Aorta (tissue), 5 donors: ENCODE measurements at places on chromosomes 4 and X.

- DNase-seq, result no peak
These were observed 165.3 kb upstream of the FAM241A start for GRCh38 chr4:111979921-111980320.

GRCh38 chr4:26015133-26015651 lies 101.2 kb downstream of the SMIM20 start:
- peak; percentile 94 for DNase-seq

GRCh38 chrX:50471390-50471789 lies 765 bp upstream of the DGKK start:
- no peak for DNase-seq

DNA sequence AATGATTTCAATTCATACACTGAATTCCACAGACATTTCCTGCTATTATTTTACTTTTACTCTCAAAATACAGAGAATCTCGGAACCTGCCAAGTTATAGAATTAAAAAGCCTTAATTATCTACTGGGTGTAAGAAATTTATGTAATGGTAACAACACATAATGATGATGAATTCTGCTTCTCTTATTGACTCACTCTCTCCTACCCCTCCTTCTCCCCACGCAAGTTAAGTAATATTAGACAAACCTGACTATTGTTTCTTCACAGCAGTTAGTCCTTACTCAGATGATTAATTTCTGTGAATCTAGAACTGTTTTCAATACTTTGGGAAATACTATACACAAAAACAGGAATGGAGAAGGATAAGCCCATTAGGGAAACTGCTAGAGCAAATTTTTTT lies 762.0 kb downstream of the CCSER1 start:
- DNase-seq, result no peak

DNA sequence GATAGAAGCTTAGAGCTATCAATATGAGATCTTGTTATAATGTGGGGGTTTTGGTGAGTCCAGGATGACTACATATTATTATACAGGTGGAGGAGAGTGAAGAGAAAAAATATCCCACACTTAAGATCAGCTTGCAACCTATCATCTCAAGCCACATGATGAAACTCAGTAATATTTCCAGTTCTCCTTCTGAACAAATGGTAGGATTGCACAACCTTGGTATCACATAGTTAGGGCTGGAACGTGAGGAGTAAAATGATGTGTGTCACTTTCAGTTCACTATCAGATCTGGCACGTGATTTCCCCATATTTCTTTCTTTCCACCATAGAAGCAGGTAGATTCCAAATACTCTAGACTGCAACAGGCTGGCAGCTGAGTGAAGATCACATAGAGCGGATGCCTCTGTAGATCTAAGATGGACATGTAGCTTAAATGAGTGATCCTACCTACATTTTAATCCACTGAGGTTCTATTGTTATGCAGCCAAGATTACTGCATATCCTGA lies 150.6 kb upstream of the ANKRD50 start:
- no peak for DNase-seq

DNA sequence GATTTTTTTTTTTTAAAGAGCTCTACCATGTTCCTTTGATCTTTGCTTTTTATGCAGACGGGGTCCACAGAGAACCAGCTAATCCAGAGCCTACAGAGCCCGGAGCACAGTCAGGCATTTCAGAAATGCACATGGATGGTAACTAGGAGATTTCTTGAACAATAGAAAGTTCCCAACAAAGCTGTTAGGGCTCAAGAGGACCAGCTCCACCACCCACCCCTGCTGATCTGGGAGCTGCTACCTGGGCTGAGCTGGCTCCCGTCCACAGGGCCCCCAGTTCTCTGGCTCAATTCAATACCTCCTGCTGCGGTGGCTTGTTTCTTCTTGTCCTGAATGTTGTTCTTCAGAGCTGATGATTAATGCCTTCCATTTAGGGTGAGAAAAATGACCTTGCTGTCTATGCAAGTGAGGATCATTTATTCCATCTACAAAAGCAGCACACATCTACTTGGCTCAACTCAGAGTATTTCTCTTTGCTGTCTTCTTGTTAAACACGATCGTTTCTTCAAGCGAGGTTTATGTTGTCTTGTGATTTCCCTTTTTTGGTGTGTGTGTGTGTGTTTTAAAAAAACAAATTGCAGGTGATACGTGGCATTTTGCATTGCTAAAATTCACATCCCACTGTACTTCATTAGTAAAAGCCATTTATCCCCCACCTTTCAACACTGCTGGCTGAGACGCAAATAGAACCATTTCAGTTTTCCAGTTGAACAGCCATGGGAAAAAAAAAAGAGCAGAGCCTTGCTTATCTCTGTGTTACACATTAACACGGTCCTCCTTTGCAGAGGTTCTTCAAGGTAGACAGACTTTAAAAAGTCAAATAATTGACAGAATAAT lies 31.3 kb downstream of the IGFBP7 start:
- peak; percentile 68 for DNase-seq

GRCh38 chrX:47311932-47312774 lies 58.2 kb upstream of the ZNF157 start:
- no peak for DNase-seq

DNA sequence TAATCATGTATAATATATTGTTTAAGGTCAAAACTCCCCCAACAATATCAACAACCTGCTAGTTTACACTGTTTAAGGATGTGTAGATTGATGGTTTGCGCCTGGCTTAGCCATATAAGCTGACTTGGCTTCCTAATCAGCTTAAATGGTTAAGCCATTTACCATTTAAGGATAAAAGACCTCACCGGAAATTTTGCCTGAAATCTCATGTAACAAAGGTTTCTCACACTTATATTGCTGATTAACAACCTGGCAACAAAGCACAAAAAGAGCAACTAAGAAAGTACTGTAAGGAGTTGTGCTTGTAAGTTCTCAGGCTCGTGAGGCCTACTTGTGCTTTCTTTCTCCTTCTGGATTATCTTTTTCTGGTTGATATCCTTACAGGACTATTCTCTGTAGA lies 485.2 kb downstream of the GABRG1 start:
- DNase-seq, result no peak

DNA sequence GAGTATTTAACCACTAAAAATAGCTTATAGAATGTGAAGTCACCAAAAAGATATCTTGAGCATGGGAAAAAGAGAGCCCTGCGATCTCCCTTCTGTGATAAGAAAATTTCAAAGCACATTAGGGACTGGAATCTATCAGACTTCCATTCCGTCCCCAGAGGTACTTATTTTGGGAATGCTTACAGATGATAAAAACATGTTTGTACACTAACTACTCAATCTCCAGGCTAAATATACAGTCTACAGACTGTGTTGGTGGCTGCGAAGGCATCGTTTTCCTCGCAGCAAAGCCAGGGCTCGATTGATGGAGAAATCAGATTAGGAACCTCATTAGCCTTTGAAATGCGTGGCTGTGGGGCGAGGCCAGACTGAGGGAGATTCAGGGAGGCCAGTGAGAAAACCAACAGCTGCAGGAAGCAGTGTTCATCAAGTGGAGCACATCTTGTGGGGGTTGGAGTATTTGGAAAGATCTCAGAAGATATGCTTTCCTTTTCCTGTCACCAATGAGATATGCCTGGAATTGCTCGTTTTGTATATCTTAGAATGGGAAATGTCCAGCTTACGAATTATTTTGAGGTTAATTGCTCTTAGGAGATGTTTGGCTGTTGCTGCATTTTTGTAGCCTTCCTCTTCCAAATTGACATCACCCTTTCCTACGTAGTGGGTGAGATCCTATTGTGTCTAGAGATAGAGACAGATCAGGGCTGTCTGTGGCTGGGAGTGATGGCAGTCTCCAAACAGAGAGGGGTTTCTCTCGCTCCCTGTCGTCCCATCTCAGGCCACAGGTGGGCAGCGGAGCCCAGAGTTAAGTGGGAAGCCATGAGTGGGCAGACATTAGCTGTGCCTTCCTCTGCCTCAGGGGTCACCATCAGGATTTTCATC lies 224.9 kb upstream of the FAT1 start:
- DNase-seq, result no peak

DNA sequence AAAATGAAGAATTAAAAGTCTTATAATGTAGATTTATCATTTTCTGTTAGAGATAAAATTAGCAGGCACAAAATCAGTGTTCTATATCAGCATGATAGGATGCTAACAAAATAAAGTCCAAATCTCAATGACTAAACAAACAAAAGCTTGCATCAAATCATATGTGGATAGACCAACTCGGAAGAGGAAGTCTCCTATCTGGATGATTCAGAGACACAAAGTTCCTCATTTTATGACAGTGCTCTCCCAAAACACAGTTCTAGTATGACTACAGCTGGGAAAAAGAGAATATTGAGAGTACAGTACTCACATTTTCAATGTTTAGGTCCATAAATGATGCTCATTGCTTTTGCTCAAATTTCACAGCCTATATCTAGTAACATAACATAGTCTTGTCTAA lies 376.1 kb upstream of the CTSO start:
- no peak for DNase-seq

DNA sequence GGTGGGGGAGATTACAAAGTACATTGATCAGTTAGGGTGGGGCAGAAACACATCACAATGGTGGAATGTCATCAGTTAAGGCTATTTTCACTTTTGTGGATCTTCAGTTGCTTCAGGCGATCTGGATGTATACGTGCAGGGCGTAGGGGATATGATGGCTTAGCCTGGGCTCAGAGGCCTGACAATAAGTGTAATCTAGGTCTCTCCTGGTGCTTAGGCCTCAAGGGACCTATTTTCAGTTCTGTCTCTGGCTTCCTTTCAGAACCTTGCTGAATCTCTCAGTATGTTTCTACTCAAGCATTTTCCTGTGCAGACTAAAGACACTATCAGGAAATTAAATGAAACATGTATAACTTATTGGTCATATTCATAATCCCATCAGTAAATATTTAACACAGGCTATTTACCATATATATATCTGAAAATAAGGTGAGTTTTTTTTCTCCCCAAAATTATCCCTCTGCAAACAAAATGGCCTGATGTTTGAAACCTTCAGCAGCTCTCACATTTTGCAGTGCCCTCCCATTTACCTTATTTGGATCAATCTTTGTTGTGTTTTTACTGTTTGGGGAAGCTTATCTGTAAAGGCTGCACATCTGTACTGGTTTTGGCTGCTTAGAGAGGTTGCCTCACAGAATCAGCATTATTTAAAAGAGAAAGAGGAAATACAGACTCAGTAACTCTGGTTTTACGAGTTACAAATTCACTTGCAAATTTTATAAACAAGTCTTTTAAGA lies 2.3 kb upstream of the ZCCHC4 start:
- no peak for DNase-seq

DNA sequence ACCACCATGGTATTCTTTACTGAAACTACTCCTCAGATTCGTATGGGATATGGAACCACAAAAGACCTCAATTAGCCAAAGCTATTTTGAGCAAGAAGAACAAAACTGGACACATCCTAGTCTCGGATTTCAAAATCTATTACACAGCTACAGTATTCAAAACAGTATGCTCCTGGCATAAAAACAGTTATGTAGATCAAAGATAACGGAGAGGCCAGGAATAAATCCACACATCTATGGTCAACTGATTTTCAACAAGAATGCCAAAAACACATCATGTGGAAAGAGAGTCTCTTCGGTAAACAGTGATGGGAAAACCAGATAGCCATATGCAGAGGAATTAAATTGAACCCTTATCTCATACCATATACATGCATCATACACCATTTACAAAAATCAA lies 155.3 kb downstream of the SPCS3 start:
- no peak for DNase-seq

- DNase-seq, result no peak
These were observed 1360.9 kb downstream of the STIM2 start for GRCh38 chr4:28221536-28221935.

DNA sequence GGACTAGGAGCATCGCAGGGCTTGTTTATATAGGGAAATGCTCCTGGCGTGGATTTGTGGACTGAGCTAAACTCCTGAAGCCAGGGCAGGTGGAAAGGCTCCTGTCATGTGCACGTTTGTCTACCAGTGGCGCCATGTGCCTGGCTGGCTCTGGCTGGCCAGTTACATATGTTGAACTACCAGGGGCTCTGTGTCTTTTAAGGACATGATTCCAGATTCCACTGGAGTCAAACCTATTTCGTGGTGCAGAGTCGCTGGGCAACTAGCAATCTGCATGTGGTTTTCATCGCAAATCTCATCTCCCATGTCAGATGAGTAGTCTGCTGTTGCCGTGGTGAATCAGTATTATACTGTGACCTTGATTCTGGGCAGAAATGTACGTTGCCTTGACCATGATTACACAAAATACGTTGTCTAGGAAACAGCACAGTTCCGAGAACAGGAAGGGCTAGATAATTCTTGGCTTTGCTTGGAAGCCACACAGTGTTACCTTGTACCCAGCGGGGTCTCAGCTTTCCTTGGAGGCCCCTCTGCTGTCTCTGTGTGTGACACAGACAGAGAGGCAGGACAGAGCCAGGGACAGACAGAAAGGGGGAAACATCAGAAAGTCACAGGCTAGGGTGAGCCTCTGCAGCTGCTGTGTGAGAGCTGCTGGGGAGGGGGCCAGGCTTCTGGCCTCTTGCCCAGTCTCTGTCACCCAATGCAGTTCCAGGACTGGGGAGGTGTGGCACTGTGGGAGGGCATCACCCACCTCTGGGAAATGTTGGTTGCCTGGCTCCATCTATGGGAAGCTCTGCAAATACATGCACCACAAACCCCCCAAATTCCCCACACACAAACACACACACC lies 19.2 kb downstream of the PNMA6E start:
- DNase-seq, result no peak

DNA sequence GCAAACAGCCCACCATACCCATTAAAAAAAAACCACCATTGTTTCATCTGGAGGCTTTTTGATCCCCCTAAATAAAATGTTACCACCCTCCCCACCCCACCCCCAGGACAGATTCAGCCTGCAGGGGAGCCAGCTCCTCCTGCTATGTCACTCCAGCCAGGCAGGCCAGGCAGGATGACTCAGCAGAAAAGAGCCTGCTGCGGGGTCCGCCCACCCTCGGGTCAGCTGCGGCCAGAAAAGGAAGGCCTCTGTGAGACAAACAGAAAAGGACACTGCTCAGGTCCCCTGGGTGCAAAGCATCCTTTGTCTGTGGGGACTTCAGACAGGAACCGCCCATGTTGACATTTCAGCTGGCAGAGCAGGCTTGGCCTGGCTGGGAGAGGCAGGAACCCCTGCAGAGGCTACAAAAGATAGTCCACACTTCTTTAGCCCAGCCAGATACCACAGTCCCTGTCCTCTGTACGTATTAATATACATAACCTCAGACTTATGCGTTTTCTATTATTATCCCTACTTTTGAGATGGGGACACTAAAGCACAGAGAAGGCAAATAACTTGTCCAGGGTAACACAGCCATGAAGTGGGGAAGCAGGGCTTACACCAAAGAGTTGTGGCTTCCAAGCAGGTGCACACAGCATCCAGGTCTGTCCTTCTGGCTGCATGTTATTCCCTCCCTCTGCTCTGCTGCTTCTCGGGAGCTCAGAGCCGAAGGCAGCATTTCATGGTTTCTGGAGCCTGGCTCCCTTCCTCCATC lies 147.7 kb downstream of the CPEB2 start:
- peak; percentile 88 for DNase-seq

GRCh38 chrX:13248867-13249486 lies 70.9 kb downstream of the ATXN3L start:
- DNase-seq, result no peak
